H54 (cell line): ENCODE measurements at places on chromosomes 16 and 17.

DNA sequence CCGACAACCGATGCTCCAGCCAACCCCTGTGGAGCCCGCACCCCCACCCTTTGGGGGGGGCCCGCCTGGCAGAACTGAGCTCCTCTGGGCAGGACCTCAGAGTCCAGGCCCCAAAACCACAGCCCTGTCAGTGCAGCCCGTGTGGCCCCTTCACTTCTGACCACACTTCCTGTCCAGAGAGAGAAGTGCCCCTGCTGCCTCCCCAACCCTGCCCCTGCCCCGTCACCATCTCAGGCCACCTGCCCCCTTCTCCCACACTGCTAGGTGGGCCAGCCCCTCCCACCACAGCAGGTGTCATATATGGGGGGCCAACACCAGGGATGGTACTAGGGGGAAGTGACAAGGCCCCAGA, 17.9 kb downstream of the NGFR start:
- DNase-seq, result no peak

GRCh38 chr16:25788637-25789036, 96.9 kb downstream of the HS3ST4 start:
- DNase-seq, result no peak

- no peak for DNase-seq
Measured at GRCh38 chr16:67346341-67346740, 19.7 kb downstream of the LRRC36 start.

DNA sequence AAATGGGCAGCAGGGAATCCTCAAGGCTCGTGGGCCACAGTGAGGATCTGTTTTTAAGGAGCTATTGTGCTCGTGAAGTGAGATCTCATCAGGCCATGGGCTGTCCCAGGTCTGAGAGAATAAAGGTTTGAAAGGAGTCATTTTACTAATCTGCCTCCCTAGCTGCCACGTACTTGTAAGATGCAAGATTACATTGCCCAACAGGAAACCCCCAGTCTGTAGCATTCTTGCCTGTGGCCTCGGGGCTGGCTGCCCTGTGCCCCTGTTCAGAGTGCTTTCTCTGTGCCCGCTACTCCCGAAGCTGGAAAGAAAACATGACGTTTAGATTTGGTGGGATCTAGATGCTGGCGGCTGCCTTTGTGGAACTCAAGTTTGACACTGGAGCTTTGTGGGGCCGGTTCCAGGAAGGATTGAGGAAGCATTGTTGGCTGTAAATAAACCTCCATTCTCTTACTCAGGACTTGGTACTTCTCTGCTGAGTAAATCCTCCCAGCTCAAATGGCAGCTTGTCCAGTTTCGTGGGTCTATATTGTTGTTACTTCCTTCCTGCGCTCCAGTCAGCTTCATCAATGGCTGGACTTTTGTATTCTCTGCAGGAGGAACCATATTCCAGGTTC, 21.2 kb downstream of the SAP30BP start:
- no peak for DNase-seq

DNA sequence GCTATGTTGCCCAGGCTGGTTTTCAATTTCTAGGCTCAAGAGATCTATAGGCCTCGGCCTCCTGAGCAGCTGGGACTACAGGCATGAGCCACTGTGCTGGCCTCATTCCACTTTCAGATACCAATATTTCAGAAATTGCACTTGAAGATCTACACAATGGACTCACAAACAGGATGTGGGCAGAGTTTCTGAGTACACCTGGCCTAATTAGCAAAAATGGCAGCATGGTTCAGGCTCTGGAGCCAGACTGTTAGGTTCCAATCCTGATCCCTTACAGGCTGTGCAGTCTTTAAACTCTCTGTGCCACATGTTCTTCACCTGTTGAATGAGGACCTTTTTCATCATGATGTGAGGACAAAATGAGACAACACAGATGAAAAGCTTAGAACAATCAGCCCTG, 32.2 kb downstream of the RNF157 start:
- DNase-seq, result no peak

DNA sequence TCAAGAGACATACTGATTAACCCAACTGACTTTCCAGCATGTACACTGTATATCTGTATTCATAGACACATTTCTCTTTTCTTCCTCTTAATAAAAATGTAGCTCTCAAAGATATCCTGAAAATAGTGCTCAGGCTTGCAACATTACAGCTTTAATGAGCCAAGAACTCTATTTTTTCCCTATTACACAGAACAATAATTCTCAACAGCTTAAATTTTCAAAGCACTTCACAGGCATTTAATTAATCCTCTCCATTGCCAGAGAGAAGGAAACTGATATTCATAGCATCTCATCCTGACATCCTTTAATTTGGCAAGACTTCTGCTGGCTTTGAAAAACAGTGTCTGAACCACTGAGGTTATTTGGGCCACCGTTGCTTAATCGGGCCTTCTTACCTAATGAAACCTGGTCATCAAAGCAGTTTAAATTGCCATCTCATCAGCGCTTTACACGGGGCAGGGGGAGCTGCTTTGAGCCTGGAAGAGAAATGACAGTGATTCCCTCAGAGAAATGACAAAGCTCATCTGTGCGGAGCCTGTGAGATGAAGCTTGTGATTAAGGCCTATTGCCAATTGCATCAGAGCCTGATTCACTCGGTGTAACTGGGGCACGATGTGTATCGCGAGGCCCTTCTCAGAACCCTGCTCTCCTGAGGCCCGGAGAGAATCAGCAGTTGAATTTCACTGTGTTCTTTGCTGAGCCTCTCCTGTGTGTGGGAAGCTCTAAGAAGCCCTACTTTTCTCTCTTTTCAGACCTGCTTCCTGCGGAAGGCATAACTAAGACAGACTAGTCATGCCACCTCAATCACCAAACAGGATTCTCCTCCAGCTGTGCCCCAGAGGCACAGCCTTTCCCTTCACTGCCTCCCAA, 8.5 kb upstream of the SIAH1 start:
- DNase-seq, result no peak

GRCh38 chr17:82301916-82302567, 15.4 kb downstream of the CD7 start:
- DNase-seq, result no peak

DNA sequence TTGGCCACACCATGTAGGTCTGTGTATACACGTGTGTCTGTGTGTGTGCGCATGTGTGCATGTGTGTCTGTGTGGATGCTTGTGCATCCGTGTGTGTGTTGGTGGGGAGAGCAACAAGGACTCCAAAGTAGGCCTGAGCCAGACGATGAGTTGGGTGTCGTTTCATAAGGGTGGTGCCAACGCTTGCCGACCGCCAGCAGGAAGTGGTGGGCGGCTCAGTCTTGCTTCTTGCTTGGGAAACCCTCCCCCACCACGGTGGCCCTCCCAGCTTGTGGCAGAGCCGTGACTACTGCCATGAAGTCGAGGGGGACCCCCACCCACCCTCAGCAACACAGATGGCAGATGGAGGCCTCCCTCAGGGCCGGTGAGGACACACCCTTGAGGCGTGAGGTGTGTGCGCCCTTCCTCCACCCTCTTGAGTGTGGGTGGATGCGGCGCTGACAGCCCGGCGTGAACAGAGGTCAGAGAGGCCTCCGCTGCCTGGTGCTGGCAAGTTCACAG, 17.5 kb downstream of the SBK1 start:
- DNase-seq, result no peak

DNA sequence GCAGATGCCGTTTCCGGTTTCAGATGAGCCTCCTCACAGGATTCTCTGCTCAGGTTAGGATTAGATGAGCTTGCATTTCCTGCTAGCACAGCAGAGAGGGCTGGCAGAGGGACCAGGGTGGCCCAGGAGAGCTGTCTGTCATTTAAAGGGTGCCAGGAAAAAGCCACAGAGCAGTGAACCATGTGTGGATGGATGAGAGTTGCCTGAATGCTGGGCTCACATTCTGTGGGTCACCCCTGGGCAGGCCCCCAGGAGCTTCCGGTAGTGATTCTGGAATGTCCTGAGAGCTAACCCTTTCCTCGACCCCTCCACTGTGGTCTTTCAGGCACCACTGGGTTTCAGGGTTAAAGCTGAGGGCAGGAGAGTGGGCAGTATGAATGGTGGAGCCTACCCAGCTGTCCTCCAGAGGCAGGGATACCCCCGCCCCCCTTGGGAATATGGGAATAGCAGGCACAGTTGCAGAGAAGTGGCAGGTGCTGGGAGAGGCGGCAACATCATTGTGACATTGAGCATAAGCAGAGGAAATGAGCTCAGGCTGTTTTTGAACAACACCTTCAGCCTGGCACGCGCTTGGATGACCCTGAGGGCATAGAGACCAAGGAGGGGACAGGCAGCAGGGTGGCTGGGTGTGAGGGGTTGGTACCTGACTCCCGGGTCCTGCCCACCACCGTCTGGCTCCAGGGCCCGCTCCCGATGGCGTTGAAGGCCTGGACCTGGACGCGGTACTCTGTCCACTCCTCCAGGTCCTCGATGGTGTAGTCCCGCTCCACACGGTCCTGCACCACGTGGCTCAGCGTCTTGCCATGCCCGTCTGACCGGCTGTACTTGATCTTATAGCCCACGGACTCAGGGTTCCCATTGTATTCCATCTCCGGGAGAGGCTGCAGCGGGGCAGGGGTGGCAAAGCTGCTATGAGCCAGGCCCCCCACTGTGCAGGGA, 83.0 kb upstream of the CDC42EP4 start:
- no peak for DNase-seq
